SK-N-MC (cell line): ENCODE measurements at places on chromosomes 3 and 15.

DNA sequence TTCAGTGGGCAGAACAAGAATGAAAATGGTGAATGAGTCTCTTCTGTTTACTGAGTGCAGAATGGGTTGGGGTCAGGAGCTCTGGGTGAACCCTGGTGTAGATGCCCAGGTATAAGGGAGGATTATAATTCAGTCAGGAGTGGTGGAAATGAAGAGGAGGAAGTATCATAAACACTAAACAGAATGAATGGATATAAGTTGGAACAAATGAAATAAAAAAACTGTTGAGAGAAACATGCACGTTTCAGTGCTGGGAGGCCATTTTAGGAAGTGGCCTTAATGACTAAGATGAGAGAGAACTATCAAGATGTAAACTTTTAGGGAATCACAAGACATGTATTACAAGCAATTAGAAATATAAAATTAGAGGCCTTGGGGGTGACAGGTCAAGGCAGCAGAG, 32.8 kb upstream of the LEKR1 start:
- no peak for DNase-seq

- DNase-seq: no peak
Measured at GRCh38 chr3:107913701-107914100, 177.1 kb downstream of the CD47 start.

- DNase-seq: no peak
Measured at GRCh38 chr15:75042730-75043508, 19.5 kb downstream of the PPCDC start.

- DNase-seq: no peak
Measured at GRCh38 chr3:134576426-134576825, 74.4 kb downstream of the KY start.

DNA sequence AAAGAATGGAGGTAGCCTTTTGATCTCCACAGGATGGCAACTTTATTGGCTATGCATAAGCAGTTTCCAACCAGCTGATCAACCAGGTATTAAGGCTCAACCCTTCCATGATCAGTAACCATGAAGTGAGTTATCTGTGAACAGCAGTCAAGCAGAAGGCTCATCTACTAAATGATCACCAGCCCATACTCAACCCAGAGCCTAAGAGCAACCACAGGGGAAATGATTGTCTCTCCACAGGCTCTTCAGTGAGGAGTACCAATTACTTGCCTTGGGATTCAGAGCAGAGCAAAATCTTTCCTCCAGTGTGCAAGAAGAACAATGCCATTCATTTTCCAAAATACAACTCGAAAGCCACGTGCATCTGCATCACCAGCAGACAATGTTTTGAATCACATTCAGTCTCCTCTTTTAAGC, 754.8 kb downstream of the ROBO1 start:
- no peak for DNase-seq

DNA sequence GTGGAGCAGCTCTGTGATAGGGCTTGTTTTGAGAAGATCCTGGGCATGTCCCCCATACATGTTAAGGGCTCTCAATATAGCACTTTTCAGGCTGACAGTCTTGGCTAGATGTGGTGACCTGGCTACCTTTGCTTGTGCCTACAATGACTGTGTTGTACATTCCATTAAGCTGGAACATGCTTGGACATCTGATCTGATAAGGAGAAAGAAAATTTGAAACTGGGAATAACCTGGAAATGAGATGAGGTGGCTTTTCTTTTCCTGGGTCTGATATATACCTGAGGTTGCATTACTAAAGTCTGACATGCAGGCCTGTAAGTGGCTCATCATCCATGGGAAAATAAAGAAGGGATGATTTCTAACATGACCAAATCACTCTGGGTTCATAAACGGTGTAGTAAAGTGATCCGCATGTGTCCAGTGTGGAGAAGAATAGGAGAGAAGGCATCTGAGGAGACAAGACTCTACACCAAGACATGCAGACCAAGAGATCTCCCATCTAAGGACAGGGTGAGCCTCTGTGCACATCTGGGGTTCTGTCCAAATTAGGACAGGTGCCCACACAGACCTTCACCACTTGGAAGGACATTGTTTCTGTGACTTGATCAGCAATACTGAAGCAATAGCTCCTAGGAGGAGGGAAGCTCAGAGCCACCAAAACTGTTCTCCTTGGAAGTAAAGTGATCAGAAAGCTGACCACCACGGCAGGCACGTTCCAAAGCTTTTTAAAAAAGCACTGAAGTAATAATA, 62.0 kb downstream of the KLHL6 start:
- no peak for DNase-seq

DNA sequence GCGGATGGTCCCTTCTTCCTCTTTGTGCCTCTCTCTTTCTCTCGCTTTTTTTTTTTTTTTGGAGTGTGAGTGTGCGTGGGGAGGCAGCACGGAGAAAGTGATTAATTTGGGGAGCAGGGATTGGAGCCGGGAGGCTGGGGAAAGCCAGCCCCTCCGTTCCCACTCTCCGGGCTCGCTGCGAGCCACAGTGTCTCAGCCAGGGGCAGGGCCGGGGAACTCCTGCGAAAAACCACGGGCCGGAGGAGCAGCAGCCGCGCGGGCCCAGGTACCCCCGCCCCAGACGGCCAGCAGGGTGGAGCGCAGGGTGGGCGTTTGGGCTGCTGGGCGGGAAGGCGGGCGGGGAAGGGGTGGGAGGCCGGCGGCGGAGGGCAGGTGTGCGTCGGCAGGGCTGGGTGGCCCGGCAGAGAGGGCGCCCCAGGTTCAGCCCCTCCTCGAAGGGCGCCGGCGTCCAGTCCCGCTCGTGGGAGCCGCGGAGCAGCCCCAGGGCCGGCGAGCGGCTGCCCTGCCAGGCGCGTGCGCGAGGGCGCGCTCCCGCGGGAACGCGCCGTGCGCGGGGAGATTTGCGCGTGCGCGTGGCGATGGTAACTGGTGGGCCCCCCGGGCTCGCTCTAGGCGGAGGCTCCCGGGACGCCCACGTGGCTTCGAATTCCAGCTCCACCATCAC, 1.4 kb downstream of the CHL1 start:
- no peak for DNase-seq

- no peak for DNase-seq
Measured at GRCh38 chr3:130975251-130975650, 51.4 kb downstream of the ASTE1 start.

DNA sequence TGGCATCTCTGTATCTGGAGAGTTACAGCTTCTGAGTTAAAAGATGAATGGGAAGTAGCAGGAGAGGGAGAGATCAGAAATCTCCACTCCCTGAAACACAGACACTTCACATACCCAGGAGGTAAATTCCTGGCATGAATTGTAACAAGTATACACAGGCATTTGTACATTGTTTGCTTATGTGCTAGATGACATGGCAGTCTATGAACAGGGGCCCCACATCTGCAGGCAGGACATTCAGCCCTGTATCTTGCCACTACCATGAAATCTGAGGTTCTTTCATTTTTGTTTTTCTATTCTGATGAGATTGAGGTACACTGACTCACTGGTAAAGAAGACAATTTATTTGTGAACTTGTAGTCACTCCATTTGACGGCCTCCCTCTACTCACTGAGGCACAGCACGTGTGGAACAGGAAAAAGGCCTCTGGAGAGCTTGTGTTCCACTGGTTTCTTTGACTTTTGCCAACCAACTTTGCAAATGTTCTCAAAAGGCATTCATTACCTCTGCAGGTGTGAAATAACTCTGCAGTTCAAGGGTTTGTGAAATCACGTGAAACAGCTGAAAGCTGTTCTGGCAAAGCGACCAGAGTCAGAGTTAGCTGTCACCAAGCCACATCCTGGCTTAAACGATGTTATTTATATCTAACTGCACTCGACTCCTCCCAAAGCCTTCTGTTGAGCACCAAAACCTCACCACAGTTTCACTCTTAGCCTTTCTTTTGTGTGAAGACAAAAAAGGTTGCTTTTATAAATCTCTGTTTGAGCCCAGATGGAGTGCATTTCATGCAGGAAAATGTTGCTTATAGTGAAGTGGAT, 401.3 kb upstream of the CFAP20DC start:
- no peak for DNase-seq

GRCh38 chr15:37133602-37134001, 33.3 kb upstream of the MEIS2 start:
- no peak for DNase-seq

GRCh38 chr3:16476636-16477035, 36.9 kb downstream of the RFTN1 start:
- no peak for DNase-seq

- no peak for DNase-seq
Measured at GRCh38 chr15:57732526-57733331, 26.2 kb downstream of the POLR2M start.

GRCh38 chr3:63528325-63529000, 124.0 kb upstream of the SNTN start:
- no peak for DNase-seq

GRCh38 chr3:133872781-133873180, 22.9 kb downstream of the RAB6B start:
- no peak for DNase-seq

GRCh38 chr3:41808152-41808551, 153.8 kb downstream of the ULK4 start:
- no peak for DNase-seq

GRCh38 chr3:112671930-112672715, 31.2 kb upstream of the CCDC80 start:
- no peak for DNase-seq

DNA sequence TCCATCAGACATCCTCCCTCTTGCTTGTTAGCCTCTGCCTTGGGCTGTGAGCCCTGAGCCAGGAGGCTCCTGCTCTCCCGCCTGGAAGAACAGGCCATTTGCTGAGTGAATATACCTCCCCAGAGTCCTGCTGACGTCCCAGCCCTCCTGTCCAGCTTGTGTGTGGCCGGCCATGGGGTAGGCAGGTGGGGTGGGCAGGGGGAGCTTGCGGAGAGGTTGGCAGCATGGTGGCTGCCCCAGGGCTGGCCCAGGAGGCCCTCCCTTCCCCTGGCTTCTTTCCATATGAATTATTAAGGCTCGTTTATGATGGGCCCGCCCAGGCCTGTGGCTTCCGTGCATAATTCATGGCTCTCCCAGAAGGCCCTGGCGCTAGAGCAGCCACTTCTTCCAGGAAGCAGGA, 18.7 kb downstream of the CACNA2D2 start:
- no peak for DNase-seq

GRCh38 chr3:58531555-58531954, 5.4 kb downstream of the ACOX2 start:
- no peak for DNase-seq

- DNase-seq: no peak
Measured at GRCh38 chr15:37103475-37104423, 3.4 kb upstream of the MEIS2 start.

DNA sequence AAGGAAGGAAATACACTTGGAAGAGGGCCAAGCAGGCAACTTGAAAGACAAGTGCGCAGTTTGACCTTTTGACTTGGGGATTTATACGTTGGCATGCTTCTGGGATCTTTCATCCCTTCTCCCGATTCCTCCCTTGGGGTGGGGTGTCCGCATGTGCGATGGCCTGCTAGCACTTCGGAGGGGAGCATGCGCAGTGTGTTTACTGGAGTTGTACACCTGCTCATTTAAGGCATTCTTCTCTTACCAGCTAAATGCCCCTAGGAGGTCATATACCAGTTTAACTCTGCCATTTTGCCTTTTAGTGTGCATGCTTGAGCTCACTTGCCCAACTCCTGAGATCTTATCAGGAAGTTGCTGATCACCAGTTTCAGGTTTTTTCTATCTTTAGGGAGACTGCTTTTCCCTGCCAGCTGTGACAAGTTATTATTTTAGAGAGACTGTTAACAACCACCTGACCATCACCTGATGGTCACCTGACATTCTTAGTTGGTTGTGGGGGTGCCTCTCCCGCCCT, 63.5 kb downstream of the BFSP2 start:
- no peak for DNase-seq

- no peak for DNase-seq
Measured at GRCh38 chr3:113614402-113614801, 82.0 kb downstream of the USF3 start.

GRCh38 chr3:188947401-188948280, 224.1 kb upstream of the TPRG1 start:
- DNase-seq: peak; percentile 81

DNA sequence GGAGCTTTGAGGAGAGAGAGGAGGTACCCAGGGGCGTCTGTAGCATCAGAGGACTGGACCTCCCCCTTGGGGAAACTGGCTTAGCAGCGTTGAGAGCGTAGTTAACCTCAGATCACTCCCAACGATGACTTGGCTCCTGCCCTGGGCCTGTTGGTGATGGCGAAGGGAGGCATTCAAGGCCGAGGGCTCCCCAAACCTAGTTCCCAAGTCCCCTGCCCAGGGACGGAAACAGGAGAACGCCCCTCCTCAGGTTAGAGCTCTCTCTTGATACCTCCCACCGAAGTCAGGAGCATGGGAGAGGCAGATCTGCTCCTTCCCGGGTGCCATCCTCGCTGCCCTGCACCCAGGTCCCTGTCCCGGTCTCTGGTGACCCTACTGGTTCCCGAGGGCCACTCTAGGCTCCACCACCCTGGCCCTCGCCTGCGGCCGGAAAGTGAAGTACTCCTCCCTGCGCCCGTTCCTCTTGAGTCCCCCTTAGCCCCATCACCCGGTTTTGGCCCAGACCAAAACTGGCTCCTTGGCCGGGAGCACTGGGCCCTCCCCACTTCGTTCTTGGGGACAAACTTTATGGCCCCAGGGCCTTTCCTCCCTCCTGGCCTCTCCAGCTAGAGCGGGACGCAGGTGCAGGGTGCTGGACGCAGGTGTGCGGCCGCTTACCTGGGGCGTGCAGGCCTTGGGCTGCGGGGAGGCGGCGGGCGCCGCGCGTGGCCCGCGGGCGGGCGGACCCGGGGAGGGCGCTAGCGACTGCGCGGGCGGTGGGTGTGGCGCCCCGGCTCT, 2.6 kb upstream of the SKOR1 start:
- DNase-seq: no peak

DNA sequence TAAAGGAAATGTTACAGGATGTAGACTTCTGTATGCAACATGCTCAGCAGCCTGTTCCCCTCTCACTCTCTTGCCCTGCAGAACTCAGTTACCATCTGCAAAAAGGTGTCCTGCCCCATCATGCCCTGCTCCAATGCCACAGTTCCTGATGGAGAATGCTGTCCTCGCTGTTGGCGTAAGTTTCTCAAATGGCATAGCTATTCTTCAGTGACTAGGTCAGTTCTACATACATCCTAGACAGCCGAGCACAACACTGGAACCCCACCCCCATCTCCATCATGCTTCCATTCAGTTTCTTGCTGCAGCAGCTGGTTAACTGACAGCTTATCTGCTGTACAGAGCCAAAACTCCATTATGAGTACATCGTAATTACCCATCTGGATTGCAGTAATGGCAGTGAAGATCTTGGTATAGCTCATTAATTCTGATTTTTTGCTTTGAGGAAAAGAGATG, 4.5 kb downstream of the THBS1 start:
- DNase-seq: no peak

- DNase-seq: no peak
Measured at GRCh38 chr15:33934921-33935320, 33.4 kb upstream of the CHRM5 start.

GRCh38 chr15:85726454-85726853, 68.3 kb downstream of the KLHL25 start:
- no peak for DNase-seq

- no peak for DNase-seq
Measured at GRCh38 chr3:99684644-99685043, 46.2 kb downstream of the COL8A1 start.

DNA sequence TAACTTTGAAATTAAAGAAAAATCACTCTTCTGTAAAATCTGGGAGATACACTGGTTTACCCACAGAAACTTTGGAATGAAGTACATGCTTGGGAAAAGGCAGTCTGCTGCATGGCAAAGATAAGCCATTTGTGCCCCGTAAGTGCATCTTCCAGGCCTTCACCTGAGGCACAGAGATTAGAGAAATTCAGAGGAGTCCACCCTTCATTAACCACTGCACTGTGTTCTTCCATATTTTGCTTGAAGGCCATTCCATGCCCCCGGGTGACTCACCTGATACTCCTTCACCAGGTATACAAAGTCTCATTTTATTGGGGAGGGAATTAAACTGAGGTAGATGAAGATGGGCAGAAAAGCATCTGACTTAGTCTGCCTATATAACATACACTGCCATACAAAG, 53.0 kb downstream of the CMSS1 start:
- DNase-seq: no peak
